ENCODE measurements at places on chromosomes 5 and 9.

GRCh38 chr5:72035831-72036230 lies 71.4 kb upstream of the MAP1B start:
- DNase-seq: no peak

- peak; percentile 38 for DNase-seq
Measured at GRCh38 chr9:128550770-128551656, 1.4 kb upstream of the SPTAN1 start.

DNA sequence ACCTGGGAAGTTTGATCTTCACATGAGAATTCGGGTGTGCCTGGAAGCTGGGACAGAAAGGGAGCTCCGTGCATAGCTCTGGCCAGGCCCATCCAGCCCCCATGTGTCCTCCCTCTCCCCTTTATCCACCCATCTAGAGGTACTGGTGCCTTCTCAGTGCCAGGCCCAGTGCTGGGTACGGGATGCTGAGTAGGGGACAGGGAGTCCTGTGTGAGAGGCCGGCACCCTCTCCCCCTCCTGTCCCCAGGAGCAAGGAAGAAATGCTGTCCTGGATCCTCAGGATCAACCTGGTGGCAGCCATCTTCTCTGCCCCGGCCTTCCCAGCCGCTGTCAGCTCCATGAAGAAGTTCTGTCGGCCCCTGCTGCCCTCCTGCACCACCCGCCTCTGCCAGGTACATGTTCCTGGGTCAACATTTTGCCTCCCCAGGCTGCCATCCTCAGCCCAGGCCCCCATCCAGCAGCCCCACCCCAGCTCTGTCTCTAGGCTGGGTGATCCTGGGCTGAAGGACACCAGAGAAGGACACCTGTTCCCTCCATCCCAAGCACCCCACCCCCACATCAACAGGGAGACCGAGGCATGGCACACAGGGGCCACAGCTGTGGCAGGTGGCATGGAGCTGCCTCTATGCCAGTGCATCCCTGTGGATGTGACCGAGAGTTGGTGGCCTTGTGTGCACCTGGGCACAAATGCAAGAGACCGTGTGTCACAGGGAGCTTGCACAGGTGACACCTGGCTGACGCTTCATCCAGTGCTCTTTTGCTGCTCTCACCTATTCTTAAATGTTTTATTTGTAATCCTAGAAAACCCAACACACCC lies 43.0 kb downstream of the PSD2 start:
- no peak for DNase-seq

GRCh38 chr5:50439221-50439620 lies 1.9 kb downstream of the EMB start:
- no peak for DNase-seq

- DNase-seq: no peak
Measured at GRCh38 chr9:36637491-36638270, 65.0 kb downstream of the MELK start.

GRCh38 chr5:156121882-156122281 lies 205.1 kb upstream of the SGCD start:
- DNase-seq: no peak

DNA sequence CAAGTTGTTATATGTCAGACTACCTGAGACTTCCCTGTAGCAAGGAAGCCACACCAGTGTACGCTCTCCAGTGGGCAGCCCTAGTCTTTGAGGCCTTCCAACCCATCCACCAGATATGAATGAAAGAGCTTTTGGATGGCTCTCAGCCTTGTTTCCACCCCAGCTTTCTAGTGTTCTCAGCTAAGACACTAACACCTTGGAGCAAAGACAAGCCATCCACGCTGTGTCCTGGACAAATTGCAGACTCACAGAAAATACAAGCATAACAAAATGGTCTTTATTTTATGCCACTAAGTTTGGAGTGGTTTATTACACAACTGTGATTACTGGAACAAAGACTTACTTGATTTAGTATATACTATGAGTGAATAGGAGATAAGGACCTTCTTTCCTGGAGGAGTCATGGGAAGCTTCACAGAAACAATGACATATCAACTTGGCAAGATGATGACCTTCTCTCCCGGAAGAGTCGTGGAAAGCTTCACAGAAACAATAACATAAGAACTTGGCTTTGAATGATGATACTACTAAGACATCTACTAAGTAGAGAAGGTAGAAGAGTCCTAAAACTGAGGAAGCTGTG lies 134.0 kb upstream of the VCAN start:
- no peak for DNase-seq

- no peak for DNase-seq
Measured at GRCh38 chr9:31071606-31072286, 1312.7 kb upstream of the ACO1 start.

GRCh38 chr9:131335368-131335755 lies 45.8 kb downstream of the PLPP7 start:
- DNase-seq: no peak

DNA sequence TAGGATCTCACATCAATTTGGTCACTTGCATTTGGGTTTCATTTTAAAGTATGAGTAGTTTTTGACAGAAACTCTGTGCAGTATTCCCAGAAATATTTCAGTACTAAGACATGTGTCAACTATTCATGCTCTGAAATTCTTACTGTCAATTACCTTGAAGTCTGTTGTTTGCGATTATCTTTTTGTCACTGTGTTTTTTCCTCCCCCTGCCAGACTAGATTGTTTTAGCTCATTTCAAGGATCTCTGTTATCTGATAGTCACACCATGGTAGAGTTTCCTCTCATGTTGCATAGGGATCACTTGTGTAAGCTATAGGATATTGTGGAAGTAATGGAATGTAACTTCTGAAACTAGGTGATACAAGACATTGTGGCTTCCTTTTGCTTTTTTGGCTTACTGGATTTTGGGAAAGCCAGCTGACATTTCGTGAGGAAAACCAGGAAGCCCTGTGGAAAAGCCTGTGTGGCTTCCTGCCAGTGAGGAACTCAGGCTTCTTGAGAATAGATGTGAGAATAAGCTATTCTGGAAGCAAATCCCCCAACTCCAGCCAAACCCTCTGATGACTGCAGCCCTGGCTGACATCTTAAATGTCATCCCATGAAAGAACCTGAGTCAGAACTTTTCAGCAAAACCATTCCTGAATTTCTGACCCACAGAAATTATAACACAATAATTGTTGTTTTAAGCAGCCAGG lies 122.2 kb downstream of the FGF10 start:
- DNase-seq: no peak

DNA sequence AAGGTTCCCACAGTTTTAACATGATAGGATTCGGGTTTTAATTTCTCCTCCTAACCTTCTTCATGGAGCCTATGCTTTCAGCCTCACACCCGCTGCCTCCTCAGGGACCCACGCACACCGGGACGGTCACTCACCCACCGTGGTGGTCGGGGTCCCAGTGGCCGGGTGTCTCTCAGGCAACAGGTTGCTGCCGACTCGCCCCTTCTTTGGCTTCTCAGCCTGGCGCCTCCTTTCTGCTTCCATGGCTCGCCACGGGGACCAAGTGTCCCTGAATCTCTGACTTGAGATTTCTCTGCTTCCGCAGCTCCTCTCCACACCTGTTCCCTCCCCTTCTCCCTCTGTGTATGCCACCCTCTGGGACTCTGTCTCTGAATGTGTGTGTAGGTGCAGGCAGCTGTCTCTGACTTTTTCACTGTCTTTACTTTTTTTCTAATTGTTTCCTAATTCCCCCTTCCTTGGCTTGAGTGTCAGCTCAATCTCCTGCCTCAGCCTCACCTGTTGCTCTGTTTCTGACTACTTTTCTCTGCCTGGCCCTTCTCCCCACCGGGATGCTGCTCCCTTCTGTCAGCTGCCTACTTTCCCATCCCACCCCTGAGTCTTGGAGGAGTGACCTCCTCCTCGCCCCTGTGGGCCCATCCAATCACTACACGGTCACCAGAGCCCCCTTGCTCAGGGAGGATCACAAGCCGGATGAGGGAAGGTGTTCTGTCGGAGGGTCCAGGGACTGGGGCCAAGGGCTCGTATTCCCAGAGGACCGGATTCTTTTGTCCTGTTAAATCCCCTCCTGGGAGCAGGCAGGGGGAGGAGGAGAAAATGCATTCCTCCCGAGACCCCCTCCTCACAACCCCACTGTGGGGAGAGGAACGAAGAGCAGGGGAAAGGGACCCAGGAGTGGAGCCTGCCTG lies at the start of gene PROP1:
Gene PROP1 (minus strand): TSS at position 552 of the 905 bp plus-strand sequence. CDS start 309 bp downstream, at position 243.
- DNase-seq: no peak

DNA sequence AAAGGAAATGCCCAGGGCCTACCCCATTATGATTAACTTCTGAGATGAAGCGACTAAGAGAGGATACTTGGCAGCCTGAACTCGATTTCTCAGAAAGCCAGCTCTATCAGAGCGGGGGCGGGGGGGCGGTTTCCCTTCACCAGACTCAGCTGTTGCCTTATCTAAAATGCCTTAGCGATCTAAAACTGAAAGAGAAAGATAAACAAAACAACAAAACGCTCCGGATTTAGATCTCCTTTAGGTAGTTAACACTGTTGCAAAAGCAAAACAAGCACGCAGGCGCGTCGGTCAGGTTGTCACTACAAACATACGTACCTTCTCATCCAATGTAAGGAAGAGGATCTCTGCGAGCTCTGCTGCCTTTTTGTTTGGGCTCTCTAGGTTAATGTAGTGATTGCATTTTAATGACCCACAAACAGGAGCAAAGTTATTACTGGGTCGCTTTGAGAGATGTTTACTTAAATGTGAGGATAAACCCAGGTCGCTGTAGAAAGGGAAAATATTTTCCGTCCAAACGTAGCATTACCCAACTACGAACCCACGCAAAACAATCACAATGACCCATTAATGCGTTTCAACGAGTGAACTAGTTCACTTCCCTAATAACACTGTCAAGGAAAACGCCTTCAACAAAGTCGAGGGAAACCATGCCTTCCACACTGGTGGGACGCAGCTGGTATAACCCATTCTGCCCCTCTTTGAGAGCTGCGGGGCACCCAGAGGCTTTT lies 982 bp downstream of the EPB41L4A start:
- no peak for DNase-seq

DNA sequence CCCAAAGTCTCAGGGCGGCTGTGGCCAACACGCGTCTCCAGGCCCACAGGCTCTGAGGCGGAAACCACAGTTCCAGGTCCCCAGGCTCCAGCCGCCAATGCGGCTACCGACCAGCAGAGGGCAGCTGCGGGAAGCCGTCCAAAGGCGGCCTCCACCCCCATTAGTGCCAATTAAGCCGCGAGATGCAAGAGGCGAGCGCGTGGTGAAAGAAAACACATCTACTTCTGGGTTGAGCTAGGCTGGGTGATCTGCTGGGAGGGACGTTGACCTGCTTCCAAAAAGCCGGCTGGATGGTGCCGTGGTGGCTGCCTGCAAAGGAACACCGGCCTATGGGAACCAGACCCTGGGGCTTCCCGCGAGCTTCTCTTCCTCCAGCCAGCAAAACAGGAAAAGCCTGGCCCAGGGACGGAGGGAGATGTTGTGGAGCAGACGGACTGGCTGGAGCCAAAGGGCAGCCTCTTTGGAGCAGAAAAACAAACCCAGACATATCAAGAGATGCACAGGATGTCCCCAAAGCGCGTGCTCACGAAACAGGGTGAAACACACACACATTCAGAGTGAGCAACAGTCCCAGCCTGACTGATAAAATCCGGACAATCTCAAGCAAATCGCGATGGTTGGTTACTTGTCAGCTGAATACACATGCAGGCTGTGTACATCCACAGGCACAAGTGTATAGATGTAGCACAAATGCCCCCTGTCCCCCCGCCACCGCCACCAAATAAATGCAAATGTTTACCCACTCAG lies 187.1 kb upstream of the BRINP1 start:
- DNase-seq: peak; percentile 88

- DNase-seq: no peak
Measured at GRCh38 chr9:107460153-107461023, 29.2 kb downstream of the KLF4 start.

DNA sequence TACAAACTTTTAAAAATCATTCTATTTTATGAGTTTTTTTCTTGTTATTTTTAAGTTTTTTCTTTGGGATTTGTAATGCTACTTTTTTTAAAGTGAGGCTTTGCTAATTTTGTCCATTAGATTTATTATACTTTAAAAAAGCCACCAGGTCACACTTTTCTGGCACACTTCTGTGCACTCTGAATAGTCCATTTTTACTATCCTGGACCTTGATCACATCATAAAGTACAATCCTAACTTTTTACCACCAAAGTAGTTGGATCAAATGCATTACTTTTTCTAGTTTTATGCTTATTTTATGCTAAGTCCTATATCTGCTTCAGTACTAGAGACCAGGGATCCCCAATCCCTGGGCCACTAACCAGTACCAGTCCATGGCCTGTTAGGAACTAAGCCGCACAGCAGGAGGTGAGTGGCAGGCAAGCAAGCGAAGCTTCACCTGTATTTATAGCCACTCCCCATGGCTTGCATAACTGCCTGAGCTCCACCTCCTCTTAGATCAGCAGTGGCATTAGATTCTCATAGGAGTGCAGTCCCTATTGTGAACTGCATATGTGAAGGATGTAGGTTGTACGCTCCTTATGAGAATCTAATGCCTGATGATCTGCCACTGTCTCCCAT lies 16.0 kb downstream of the FRRS1L start:
- no peak for DNase-seq

DNA sequence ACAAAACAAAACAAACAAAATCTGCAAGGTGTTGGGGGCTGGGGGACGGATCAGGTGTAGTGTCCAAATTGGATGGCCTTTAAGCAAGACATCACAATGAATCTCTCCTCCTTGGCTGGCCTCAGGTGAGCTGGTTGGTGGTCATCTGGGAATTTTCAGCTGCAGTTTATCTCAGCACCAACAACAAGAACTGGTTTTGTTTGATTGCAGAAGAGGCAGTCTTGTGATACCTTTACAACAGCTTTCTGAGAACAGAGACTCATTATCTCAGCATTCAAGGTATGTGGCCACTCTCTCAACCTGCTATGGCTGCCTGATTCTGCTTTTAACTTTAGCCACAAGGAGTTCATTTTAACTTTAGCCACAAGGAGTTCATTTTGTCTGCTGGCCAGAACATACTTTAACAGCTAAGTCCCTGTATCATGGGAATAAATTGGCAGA lies 1543.4 kb downstream of the EFNA5 start:
- no peak for DNase-seq

DNA sequence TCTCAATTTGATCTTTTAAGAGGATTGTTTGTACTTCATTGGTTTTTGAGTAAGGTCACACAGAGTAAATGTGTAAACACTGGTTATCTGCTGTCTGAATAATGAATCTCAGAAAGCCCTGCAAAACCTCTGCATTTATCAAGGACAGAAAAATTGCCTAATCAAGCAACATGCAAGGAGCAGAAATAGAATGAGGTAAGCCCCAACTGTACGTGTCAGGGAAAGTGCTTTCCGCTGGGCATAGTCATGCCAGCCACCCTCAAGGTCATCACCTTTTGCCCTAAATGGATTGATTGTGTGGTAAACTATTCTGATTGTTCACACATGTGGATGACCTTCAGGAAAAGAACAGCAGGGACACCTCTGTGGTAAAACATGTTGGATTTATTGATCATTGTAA lies 376.9 kb upstream of the KCNN2 start:
- DNase-seq: no peak
